Fibroblast of skin of right biceps (primary cell): ENCODE measurements at places on chromosomes 3 and 15.
A peak's percentile ranks its signal among the peaks of the same experiment; 100 is the strongest.

GRCh38 chr15:69891070-69891536 is 206.6 kb downstream of the TLE3 start:
- no peak for DNase-seq

GRCh38 chr3:23112491-23112890 is 90.6 kb upstream of the UBE2E2 start:
- DNase-seq, result no peak

DNA sequence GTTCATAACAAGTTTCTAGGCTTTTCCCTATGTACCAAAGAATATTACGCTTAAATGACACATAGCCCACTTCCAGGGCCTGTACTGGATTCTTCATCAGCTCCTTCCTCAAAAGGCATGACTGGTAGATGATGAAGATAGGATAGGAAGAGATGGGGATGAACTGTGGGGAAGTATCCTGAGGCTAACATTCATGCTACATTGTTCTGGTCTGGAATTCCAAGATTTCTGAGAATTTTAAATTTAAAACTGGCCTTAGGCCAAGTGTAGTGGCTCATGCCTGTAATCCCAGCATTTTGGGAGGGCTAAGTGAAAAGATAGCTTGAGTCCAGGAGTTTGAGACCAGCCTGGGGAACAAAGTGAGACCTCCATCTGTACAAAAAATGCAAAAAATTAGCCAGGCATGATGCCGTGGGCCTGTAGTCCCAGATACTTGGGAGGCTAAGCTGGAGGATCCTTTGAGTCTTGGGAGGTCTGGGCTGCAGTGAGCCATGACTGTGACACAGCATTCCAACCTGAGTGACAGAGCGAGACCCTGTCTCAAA is 160.1 kb upstream of the PLAAT1 start:
- peak; percentile 9 for DNase-seq

DNA sequence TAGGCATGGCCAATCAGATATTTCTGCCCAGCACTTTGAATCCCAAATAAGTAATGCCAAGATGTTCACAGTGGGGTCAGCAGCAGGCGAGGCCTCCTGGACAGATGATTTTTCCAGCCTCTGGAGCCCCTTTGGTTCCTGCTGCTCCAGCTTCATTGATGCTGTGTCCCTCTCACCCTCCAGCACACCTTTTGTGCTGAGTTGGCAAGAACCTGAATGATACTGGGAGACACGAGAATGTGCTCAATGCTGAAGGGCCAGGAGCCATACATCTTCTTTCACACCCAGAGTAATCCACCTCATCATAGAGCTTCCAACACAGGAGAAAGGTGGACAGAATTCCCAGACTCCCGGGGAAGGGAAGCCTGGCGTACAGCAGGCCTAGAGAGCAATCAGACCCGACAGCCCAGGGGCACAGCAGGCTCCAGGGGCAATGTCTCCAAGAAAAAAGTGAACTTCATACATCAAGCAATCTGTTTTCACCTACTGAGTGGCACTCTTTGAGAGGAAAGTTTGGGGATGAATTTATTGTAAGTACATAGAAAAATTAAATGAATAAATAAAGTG is 6.7 kb upstream of the DAPK2 start:
- no peak for DNase-seq

GRCh38 chr3:48544141-48544540 is 12.5 kb downstream of the PFKFB4 start:
- no peak for DNase-seq

DNA sequence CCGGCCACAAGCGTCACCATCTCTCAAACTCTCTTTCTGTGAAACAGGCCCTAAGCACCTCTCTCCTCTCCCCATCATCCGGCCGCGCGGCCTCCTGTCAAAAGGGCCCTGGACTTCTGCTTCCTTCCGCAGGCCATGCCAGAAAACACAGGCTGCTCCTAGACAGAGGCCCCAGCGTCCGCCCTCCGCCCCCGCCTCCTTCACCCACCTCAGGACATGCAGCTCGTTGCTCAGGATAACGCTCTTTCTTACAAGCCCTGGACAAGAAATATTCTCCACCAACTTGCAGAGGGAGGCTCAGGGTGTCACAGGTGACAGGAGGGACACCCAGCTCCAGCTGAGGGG is 212.0 kb downstream of the XXYLT1 start:
- DNase-seq, result no peak

DNA sequence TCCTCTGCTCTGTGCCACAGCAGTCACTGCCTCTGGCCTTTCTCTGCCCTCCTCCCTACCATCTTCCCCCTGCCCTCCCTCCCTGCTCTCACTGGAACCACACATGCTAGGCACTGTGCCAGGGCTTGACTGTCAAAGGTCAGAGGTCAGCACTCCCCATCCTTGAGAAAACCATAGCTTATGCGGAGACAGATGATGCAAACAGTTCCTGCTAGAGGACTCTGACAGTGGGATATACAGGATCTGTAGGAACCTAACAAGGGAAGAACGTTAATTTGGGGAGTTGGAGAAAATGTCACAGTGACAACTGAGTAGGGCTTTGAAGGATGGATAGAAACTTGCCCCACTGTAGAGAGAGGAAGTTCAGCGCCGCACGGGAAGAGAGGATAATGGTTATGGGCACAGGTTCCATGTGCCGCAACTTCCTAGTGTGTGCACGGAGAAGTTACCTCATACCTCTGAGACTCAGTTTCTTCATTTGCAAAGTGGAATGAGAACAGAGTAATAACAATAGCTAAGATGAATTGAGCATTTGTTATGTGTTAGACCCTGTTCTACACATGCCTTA is 29.3 kb upstream of the XYLB start:
- no peak for DNase-seq

DNA sequence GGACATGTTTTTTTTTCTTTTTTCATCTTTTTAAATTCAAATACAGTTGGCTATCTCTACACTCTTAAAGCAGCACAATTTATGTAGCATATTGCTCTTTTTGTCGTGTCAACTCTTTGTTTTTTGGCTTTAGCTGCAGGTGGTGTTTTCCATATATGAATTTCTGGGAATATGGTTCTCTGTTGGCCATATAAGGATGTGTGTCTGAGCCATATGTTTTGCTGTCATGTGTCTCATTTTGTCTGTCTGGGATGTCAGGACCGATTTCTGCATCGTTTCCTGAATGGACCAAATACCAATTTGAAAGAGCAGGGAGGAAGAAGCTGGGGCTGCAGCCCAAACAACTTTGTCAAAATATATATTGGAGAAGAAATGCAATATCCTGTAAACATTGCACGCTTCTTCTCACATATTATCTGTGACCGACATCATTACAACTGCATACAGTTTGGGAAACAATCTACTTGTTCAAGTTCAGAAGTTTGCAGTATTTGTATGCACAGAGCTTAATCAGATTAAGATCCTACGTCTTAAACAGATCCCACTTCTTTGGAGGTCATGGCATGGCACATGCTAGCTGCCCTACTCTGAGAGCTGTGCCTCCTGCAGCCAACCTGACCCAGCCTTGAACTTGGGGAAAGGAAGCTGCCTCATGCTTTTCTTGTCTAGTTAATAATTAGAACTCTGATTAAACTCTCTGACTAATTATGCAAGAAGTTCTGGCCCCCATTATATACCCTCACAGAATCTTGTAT is 4.0 kb upstream of the SATB1 start:
- no peak for DNase-seq

GRCh38 chr3:120596116-120596852 is at the start of gene NDUFB4:
Gene NDUFB4, plus strand, starts transcription at chr3:120596336. Its CDS starts 24 bp downstream, at chr3:120596360.
- DNase-seq, result peak; percentile 99

DNA sequence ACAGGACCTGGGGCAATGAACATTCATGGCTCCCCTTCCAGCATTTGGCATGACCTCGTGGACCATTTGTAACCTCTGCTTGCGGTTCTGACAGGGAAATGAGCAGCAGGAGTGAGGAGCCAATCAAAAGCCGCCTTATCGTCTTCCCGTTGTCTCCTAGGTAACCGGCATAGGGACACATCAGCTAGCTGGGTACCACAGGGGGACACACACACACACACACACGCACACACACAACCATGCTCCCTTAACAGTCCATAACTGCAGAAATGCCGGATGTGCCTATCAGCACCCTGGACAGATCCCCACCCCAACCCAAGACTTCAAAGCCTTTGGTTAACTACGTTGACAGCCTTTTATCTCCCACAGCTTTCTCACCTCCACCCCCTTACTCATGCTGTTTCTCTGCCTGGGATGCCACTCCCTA is 53.4 kb upstream of the CCDC174 start:
- peak; percentile 51 for DNase-seq

- DNase-seq, result peak; percentile 7
Measured at GRCh38 chr3:174821477-174821876, 37.7 kb upstream of the NAALADL2 start.

DNA sequence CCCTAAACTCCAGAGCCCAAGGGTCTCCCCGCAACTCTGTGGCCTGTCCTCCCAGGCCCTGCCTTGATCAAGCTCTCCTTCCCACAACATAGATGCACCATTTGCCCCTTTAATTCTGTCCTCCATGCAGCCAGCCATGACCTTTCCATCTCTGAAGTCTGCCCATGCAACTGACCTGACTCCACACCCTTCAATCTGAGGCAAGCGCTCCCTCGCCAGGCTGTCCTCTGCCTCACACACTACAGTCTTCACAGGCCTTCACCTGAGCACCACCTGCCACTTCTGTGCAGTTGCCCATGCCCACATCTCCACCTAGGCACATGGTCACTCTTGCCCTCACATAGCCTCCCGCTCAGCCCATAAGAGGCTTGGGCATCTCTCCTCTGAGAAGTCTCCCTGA is 244.0 kb downstream of the OCA2 start:
- no peak for DNase-seq

DNA sequence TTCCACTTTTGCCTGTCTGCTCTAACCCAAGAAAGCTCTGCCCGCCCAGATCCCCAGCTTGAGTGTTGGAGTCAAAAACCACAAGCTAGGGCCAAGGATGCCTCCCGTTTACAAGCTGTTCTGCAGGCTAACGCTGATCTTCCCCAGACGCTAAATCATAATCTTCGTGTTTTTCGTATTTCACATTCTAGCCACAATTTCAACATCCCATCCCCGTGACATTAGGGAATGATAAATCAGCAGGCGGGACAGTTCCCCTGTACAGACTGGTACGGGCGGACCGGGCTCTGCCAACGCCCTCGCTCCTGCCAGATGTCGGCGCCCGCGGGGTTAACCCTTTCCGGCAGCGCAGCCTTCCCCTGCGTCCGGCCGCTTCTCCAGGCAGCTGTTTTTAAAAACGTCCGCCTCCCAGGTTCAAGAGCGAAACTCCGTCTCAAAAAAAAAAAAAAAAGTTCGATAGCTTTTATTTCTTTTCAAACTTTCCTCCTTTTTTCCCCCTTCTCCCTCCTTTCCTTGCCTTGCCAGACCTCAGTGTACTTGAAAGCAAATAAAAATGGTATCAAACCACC is 81.0 kb upstream of the BNC1 start:
- DNase-seq, result peak; percentile 73

- peak; percentile 60 for DNase-seq
Measured at GRCh38 chr3:146189519-146190173, 28.7 kb upstream of the PLOD2 start.

GRCh38 chr15:46471096-46471495 is 836.3 kb downstream of the SQOR start:
- no peak for DNase-seq

DNA sequence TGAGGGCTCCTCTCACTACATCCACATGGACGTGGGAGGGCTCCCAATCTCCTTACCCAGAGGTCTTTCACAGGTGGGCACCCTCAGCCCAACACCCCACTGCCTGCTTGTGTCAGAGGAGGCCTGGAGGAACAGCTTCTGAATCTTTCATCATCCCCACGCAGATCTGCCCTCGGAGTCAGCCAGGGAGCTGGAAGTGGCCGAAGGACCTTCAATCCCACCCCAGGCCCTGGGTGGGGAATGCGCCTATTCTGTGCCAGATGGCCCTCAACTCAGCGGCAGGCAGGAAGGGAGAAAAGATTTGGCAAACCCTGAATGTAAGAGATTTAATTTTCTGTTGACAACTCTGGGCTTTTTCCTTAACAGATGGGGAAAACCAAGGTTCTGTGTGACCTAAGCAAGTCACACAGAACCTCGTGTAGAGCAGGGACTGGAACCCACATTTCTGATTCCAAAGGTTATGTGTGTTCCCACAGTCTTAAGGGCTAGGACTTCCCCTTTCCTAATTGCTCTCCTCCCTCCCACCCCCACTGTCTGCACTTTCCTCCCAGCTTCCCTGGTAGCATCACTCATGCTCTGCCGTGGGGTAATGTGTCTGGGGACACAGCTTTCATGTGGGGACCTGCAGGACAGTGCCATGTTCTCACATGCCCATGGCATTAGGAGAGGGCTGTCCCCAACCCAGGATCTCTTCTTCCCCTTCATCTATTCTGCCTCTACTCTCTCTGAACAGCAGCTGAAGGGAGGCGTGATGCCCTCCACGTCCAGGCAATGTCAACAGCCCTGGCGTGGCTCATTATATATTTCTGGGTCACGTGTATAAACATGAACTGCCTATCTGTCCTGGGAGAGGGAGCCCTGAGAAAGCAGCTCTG is 98.1 kb downstream of the SEMA5B start:
- no peak for DNase-seq

DNA sequence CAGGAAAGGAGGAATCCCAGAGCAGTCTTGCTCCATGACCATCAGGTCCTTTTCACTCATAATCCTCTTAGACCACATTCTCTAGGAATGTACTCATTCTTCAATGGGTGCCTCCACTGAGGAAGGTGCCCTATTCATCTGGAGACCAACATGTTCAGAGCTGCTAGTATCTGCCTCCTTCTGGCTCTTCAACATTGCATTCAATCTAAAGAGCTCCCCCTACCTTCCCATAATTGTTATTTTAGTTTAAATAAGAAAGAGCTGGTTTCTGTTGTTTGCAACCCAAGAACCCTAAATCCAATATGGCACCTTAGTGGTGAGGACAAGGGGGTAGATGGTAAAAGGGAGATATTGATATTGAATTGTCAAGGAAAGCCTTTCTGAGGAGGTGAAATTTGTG is 67.6 kb downstream of the SCN11A start:
- no peak for DNase-seq

DNA sequence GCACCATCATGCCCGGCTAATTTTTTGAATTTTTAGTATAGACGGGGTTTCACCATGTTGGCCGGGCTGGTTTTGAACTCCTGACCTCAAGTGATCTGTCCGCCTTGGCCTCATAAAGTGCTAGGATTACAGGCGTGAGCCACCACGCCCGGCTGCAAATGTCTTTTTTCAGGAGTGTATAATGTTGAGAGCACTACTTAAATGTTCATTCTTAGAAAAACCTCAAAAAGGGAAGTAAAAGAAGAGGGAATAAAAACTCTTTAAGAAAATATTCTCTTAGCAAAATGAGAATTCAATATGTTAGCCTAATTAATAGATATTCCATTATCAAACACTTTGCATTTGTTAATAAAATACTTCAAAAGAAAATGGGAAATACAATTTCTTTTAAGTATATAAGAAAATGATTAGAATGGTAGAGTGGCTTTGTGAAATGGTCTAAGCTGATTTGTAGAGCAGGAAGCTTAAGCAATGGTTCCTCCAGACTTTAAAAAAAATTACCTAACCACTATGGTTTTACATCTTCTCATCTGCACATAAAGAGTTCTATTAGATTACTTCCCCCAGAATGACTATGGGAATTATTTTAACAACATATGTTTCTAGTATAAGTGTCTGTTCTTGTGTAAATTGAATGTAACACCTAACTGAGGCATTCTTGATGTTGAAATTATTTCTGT is 226.7 kb upstream of the ALCAM start:
- DNase-seq, result no peak

GRCh38 chr15:66178531-66178910 is 75.0 kb downstream of the MEGF11 start:
- DNase-seq, result no peak

- DNase-seq, result no peak
Measured at GRCh38 chr3:124965413-124965812, 30.9 kb upstream of the MUC13 start.

- DNase-seq, result no peak
Measured at GRCh38 chr15:47584316-47584715, 133.0 kb upstream of the SEMA6D start.
